Right lobe of liver (tissue), 6 donors: ENCODE measurements at places on chromosomes 6 and 20. TPM values are rescaled to one million over a fixed set of nuclear protein-coding genes. Genes with fewer than 3 reads are reported as not detected.

CCNC gene
- total RNA-seq, result 30.8 TPM

GRCh38 chr20:41645372-41645771 is 27.2 kb upstream of the CHD6 start:
- DNase-seq, result no peak

NRN1 gene
- total RNA-seq, result 3.4 TPM

ZNF322 gene
- total RNA-seq, result 8.7 TPM

GRCh38 chr6:14763139-14763538 is 482.7 kb upstream of the JARID2 start:
- DNase-seq, result peak; percentile 30

DNA sequence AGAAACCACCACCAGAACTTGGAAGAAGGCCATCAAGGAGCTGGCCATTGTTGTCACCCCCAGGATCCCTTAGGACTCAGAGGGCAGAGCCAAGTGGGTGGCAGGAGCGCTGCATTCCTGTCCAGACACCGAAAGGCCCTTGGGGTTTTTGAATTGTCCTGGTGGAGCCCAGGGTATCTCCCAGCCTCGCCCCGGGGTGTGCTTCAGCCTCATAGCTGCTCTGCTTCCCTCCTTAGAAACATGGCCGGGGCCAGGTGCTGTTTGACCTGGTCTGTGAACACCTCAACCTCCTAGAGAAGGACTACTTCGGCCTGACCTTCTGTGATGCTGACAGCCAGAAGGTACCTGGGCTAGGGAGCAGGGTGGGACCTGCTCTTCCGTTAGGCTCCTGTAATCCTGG is 23.2 kb downstream of the EPB41L1 start:
- DNase-seq, result no peak

- DNase-seq, result no peak
Measured at GRCh38 chr6:1439349-1439748, 50.0 kb downstream of the FOXF2 start.

GRCh38 chr6:151056230-151056907 is 183.4 kb upstream of the AKAP12 start:
- DNase-seq, result peak; percentile 81

DNA sequence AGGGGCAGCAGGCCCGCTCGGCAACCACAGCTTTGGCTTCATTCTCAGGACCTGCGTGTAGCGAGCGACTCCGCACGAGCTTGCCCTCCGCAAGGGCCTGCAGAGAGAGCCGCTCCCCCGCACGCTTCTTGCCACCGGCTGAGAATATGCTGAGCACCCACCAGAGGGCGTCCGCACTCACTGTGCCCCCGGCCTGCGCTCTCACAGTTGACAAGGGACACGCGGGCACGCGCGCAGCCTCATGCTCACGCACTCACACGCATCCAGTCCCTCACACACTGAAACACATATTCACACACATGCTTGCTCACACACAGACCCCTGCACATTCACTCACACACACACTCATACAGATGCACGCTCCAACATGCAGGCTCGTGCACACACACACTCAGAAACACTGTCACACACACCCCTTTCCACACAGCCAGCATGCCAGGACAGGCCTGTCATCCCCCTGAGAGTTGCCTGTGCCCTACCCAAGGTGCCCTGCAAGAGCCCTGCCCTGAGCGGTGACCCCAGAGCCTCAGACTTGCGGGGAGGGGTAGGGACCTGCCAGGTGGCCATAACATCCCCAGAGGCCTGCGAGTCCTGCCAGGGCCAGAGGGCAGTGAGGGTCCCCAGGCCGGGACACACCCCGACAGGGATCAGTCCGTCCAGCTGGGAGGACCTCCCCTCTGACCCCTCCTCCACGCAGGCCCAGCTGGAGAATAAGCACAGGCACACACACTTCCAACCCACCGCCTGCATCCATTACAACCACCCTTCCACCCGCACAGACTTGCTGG is 174.1 kb downstream of the BMP7 start:
- DNase-seq, result peak; percentile 68

- DNase-seq, result no peak
Measured at GRCh38 chr6:126253431-126253830, 86.5 kb upstream of the CENPW start.

PPP1R3G gene
- total RNA-seq, result 0.49 TPM

TREM1 gene
- total RNA-seq, result not detected

SEL1L2 gene
- not detected for total RNA-seq
